ENCODE measurements at places on chromosomes 4 and X.

DNA sequence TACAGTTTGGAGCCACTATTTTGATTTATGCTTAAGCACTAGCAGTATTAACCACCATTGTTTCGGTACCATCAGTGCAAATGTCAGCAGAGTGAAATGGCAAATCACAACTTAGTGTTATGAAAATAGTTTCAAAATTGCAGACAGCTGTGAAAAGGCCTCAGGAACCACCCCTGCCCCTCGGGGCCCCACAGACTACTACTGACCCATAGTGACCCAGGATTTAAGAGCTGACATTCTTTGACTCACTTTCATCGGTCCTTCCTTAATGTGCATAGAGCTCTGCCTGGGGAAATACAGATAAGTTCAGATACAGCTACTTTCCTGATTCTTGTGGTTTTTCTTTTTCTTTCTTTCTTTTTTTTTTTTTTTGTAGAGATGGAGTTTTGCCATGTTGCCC, 3.3 kb upstream of the BBS7 start:
- DNase-seq, result no peak

DNA sequence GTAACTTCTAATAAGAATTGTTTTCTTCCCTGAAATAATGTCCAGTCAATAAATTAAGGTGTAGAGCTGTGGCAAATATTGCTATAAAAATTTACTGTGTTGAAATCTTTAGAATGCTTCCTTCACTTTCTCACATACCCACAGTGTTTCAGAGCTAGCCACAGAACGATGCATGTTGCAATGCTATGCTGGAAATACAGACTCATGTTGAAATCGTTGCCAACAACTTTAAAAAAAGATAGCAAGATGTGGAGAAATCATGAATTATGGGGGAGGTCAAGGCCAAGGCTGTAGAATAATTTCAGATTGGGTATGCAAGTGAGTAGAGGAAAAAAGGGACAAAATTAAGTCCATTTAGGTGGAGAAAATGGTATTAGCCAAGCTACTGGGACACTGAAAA, 204.8 kb downstream of the VEGFC start:
- peak; percentile 35 for DNase-seq

GRCh38 chr4:83436680-83437079, 18.9 kb downstream of the HELQ start:
- no peak for DNase-seq

- DNase-seq, result peak; percentile 45
Measured at GRCh38 chr4:39732728-39733127, 34.8 kb downstream of the UBE2K start.

DNA sequence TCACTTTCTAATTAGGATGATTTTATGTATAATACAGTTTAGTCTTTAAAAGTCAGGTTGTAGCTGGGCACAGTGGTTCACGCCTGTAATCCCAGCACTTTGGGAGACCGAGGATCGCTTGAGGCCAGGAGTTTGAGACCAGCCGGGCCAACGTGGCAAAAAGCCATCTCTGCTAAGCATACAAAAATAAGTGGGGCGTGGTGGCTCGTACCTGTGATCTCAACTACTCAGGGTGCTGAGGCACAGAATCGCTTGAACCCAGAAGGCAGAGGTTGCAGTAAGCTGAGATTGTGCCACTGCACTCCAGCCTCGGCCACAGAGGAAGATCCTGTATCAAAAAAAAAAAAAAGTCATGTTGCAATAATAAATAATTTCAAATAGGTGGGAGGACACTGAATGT, 364.2 kb downstream of the BMPR1B start:
- no peak for DNase-seq

Data from NB4 (cell line).